ENCODE measurements at places on chromosomes 5 and 9.

DNA sequence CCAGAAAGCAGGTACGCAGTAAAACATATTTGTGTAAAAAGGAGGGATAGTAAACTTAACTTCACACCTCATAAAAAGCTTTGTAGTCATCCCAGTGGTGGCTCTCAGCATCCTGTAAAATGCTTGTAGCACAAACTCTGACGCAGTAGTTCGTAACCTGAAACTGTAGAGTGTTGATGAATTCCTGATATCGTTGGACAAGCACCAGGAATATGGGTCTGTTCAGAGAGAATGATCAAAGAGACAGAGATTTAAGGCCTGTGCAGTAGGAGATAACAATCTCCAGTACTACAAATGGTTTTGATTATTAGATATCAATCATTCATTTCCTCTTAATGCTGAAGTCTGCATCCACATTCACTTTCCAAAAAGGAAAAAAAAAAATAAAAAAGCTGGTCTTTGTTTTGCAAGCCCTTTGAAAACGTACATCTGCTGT lies 148.5 kb downstream of the KIAA0825 start:
- DNase-seq, result peak; percentile 56

DNA sequence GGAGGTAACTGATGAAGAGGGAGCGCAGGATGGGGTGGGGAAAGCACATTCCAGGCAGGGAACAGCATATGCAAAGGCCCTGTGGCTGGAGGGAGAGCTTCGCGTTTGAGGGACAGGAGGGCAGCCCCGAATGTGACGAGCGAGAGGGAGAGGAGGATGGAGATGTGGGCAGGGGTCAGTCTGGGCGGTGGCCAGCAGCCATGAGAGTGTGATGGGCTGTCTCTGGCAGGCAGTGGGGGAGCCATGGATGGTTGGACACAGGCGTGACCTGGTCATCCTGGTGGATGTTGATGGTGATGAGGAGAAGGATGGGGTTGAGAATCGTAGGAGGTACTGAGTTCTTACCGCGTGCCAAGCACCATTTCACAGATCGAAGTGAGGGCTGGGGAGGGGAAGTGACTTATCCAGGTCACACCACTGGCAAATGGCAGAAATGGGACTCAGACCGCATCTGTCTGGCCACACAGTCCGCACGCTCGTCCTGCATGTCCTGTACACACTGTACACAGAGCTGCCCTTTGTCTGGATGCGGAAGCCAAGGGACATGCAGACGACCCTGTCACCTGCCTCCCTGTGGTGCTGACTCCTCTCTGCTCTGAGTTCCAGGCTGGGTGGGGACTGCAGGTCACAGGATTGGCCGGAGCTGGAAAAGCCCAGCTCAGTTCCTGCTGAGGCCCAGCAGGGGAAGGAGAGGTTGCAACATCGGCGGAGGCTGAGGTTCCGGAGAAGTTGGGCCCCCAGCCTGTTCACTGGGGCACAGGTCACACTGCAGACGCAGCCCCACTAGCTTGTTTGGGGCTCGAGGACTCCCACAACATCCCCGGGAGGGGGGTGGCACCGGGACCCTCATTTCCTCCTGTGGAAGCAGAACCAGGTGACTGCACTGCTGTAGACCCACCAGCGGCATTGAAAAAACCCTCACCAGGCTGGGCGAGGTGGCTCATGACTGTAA lies 165.6 kb upstream of the IER5L start:
- DNase-seq, result no peak

DNA sequence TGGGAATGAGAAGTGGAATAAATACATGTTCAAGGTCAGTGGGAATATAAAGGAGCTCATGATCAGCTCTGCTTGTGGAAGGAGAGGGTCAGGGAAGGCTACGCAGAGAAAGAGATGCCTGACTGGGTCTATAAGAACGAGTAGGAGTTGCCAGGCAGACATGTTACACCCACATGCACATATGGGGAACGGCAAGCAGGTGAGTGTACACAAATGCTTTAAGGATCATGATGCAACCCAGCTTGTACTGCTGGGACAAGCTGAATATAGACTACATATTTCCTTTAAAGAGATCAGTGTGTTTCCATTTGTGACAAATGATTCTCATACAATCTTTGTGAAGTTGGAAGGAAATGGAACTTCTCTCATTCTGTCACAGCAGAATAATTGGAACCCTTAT lies 141.7 kb downstream of the SPOCK1 start:
- no peak for DNase-seq

- DNase-seq, result no peak
Observed at GRCh38 chr9:128271112-128271511, 4.7 kb downstream of the GOLGA2 start.

GRCh38 chr5:43039152-43039470 lies 1.0 kb downstream of the ANXA2R start:
- DNase-seq, result no peak

DNA sequence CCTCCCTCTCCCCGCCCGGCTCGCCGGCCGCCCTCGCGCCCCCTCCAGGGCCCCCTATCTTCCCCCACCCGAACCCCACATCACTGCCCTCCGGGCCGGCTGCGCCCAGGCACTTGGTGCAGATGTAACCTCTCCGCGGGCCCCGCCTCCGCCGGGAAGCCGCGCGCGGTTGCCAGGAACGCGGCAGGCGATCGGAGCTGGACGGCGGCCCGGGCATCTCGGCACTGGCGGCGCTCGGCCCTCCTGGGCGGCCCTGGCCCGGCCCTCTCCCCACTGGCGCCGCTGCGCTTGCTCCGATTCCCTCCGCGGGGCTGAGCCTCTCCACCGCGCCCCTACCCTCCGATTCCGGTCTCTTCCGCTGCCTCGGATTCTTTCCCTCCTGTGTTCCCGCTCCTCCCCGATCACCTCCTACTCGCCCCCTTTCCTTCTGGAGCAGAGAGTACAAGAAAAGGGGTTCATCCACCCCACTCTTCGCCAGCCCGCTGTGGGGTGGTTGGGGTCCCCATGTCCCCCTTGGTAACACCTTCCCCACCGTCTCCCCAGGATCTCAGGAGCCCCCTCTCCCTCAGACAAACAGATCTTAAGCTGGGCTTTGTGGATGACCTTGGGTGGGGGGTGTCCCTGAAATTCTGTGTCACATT lies 70.6 kb downstream of the C9orf50 start:
- peak; percentile 89 for DNase-seq

Data from astrocyte of the spinal cord (primary cell).